Fibroblast of skin of left quadriceps (primary cell): ENCODE measurements at places on chromosomes 1 and 21.

DNA sequence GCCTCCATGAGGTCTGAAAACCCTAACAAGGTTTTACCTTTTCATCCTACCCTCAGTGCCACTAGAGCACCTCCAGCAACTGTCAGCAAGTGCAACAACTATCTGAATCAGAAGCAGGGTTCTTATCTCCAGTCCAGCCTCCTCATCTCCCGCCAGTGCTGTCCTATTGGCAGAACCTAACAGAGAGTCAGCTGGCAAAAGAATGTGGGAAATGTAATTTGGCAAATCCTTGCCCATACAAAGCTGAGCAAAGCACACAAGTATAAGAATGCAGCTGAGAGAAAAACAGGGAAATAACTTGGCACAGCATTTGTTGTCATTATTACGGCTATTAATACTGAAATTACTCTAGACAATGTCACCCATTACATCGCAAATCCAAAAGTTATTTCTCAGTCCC lies 124.2 kb downstream of the ATP6V1G3 start:
- no peak for DNase-seq

GRCh38 chr1:231724876-231725647 lies 98.5 kb downstream of the DISC1 start:
- no peak for DNase-seq

GRCh38 chr1:48442864-48443619 lies 29.0 kb downstream of the SPATA6 start:
- DNase-seq = no peak

DNA sequence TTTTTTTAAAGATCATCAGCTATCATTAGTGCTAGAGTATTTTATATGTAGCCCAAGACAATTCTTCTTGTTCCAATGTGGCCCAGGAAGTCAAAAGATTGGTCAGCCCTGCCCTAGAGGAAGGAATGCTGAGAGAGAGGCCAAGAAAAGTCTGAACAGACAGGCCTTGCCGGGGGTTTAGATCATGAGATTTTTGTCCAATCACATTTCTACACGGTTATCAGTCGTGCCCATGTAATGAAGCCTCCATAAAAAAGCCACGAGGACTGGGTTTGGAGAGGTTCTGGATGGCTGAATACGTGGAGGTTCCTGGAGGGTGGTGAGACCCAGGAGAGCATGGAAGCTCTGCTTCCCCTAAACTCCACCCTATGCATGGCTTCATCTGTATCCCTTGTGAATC lies 24.3 kb upstream of the ENO1 start:
- DNase-seq = no peak

DNA sequence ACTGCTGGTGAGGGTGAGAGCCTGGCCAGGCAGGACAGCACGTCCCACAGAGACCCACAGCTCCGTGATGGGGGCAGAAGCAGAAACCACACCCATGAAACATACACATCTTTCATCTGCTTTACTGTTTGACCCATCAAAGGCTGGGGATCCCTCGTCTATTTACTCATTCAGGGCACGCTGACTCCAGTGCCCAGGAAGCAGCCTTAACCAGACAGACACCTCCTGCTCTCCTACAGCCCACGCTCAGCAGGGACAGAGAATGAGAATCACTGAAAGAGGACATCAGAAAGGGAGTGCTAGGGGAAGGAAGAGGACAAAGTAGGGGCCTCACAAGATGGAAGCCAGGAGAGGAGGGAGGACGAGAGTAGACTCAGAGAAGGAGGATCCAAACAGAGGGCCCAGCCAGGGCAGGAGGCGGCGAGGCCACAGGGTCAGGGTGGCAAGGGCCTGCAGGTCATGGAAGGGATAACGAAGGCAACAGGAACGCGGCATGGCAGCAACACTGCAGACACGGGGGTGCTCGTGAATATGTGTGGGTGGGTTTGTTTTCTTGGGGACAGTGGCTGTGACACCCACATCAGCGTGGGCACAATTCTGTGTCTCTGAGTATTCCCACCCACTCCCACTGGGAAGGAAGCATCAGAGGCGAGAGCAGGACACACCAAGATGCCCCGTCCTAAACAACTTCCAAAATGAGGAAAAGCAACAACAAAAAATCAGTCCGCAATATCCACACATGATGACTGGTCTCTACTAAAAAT lies 15.4 kb upstream of the NADK start:
- no peak for DNase-seq

DNA sequence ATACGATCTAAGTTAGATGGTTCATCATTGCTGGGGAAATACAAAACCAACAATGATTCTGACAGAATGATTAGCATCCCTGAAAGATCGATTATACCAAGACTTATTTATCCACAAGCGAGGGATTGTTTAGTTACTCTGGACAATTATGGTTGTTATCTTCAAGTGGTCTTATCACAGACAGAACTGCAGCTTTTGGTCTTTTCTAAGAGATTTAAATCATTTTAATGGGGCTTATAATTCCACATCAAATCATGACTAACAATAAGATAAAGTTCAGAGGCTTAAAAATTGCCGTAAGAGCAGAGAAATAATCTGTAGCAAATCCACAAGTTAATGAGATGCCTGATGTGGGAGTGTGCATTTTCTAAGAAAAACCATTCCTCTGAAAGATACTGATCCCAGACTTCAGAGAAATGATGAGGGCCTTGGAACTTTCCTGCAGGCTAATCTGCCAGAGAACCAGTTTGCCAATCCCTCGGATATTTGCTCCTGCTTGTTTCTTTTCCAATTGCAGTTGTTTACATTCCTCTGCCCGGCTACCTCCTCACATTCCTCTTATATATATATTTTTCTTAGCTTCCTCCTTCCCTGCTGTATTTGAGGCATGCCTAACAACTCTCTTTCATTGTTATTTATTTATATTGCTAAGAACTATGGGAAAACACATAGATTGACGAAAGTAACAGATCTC lies 134.8 kb downstream of the BACH1 start:
- no peak for DNase-seq

- no peak for DNase-seq
Measured at GRCh38 chr1:11981378-11982009, 1.2 kb downstream of the MFN2 start.

DNA sequence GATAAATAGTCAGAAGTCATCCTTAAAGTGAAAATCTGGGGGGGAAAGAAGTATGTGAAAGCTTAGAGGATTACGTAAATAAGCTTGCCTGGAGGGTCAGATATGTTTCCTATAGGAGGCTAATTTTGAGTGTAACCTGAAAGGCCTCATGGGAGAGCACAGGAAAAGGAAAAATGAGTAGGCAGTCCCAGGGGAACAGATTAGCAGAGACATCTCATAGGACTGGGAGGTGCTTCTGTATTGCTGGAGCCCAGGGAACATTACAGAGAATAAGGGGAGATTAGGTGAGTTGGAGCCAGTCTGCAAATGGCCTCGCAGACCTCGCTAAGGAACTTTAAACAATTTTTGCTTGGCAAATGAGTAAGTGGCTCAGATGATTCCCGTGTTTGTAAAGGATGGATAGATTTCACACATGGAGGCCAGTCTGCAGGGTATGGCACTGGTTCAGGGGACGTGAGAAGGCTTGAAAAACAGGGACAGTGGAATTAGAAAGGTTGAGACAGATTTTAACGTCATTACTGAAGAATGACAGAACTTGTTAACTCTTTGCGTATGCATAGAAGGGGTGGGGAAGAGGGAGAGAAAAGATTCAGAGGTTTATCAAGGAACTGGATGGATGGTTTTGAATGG lies 149.1 kb downstream of the GREM2 start:
- peak; percentile 36 for DNase-seq

GRCh38 chr1:38431535-38432376 lies 385.2 kb upstream of the POU3F1 start:
- DNase-seq = no peak

GRCh38 chr1:2248127-2248826 lies 20.2 kb downstream of the SKI start:
- no peak for DNase-seq

DNA sequence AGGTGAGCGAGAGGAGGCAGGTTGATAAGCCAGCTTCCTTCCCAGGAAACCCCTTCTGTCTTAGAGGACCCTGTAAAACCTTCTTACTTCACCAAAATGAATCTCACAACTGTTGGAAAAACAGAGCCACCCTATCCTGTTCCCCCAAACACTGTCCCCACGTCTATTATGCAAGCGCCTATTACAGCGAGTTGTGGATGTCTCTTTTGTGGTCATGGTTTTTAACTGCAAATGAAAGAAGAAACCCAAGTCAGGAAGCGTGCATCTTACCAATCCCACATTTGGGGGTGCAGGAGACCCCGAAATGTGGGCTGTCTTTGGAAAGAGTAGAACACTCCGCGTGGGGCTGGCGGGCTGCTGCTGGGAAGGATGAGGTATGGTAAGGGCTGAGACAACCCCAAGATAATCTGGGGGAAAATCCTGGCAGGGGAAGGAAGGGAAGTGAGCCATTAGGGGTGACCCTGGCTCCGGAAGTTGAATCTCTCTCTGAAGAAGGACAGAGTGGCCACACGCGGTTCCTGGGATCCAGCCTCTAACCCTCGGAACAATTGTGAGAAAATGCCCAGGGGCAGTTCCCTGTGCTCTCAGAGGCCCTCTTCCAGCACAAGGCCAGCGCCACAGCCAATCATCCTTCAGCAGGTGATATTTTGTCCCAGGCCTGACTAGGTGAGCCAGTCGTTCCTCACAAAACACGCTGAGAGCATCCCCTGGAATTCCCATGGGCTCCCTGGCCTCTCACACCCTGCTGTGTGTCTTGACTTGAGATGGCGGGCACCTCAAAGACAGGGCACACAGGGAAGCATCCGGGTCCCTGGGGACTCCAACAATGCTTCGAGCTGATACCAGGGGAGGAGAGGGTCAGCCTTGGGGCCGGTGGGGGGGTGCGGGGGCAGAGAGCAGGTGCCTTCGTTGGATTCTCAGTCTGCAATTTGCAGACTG lies 168.5 kb upstream of the IRF2BP2 start:
- no peak for DNase-seq

GRCh38 chr1:222547260-222547614 lies 667 bp downstream of the HHIPL2 start:
- DNase-seq = no peak

- DNase-seq = no peak
Measured at GRCh38 chr1:116318897-116319296, 54.1 kb upstream of the ATP1A1 start.

DNA sequence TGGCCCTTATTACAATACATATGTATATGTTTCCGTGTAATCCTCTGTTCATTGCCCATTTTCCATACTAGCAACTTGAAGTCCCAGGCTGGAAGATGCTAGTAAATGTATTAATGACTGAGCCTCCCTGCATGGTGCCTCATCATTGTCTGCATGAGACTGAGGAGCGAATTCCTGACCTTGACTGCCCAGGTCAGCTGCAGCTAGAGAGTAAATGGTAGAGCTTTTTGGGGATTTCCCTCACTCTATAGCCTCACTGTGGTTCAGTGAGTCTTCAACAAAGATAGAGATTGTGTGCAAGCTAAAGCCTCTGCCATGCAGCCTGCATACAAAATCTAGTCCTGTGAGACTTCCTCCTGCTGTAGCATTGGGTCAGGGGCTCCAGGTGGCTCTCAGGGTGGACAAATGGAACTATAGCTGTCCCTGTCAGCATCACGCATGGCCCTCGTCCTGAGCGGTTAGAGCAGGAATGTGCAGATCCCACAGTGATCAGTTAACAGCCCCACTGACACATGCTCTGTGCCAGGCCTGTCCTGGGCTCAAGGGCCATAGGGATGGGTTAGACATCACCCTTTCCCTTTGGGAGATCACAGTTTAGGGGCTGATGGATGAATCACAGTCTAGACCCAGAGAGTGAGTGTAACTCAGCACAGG lies 741.7 kb downstream of the MATN1 start:
- no peak for DNase-seq

DNA sequence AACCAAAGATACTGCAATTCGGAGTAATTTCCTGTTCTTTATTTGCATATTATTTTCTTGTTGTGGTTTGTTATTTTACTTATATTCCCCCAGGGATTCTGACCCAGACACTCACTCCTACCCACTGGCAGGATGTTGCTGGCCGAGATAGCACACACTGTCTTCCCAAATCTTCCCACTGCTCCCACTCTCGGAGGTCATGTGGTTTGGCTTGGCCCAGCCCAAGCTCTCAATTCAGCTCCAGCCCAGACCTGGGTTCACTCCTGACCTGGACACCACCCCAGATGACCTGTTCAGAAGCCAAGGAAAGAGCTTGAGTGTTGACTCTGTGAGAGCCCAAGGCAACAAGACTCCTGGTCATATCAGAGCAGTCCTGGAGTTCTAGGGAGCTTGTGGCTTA lies 1.2 kb upstream of the FAM43B start:
- no peak for DNase-seq

- DNase-seq = no peak
Measured at GRCh38 chr1:99650773-99651437, 5.0 kb downstream of the PALMD start.

DNA sequence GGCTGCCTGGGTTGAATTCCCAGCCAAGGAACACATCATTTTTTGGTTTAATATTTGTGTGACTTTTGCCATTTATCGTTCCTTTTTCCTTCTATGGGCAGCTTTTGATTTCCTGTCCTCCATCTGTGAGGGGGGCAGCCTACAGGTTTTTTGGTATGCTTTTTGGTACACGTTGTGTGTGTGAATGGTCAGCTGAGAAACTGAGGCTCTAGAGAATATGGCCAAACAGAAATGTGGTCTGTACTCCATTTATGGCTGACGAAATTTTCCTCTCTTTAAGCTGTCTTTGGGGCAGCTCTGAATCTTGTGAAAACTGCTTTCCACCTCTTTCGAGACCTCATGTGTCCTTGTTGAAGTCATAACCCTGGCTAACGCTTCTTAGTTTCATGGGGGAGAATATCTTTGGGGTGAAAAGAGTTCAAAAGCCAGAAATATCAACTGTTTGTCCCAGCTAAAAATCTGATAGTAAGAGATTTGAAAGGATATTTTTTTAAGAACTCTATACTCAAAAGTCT lies 26.6 kb downstream of the NRDC start:
- no peak for DNase-seq

DNA sequence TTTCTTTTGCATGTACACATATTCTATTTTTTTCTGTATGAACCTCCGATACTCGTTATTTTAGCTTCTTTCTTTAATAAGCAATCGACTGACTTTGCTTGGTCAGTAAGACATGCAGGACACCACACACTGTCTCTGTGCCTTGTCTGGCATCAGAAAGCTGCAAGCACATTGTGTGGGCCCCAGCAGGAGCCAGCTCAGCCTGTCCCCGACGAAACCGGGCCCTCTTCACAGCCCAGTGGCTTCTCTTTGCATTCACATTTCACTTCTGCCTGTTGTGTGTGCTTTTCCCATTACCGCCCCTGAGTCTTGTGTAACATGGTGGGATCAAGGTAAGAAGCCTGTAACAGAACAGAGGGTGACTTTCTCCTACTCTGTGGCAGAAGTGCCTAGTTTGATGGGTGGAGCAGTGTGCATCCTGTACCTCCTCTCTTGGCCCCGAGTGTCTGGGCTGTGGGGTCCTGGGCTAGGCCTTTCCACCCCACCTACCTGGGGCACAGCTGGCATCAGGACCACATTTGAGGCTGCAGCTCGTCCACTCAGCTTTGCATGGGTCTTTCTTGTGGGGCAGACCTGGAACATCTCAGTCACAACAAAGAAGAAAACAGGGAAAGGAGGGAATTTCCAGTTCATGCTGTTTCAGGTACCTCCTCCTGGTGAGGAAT lies 118.9 kb upstream of the COL6A1 start:
- no peak for DNase-seq
